ENCODE measurements at places on chromosomes 3 and 15.

DNA sequence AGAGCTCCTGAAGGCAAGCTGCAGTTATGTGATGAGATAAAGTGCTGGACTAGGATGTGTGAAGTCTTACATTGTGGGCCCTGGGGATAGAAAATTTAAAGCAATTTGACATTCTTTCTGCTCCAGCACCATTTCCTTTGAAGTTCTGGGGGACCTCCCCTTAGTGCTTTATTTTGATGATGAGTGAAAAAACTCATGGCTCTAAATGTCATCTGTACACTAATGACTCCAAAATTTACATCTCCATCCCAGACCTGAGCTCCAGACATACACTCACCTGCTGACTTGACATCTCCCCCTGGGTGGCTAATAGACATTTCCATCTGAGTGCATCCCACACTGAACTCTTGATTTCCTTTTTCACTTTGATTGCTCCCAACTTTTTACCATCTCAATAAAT lies 276.4 kb downstream of the EPHB1 start:
- DNase-seq = no peak

GRCh38 chr3:84993956-84994355 lies 35.2 kb downstream of the CADM2 start:
- DNase-seq = no peak

DNA sequence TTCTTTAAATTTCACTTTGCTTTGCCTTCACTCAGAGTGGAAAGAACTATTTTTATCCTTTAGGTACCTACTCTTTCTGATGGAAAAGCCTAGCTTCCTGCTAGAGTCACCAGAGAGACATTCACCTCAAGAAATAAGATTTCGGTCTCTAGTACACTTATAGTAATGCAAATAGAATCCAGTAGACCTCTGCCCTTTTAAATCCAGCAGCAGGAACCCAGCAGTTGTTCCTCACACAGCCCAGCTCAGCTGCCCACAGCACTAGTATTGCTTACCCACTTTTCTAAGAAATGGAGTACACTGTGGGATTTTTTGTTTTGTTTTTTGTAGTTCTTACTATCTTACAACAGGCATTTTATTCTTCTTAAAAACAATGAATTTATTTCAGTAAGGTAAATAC lies 497.0 kb upstream of the CCDC54 start:
- no peak for DNase-seq

GRCh38 chr15:95174301-95175259 lies 943.2 kb downstream of the MCTP2 start:
- no peak for DNase-seq

DNA sequence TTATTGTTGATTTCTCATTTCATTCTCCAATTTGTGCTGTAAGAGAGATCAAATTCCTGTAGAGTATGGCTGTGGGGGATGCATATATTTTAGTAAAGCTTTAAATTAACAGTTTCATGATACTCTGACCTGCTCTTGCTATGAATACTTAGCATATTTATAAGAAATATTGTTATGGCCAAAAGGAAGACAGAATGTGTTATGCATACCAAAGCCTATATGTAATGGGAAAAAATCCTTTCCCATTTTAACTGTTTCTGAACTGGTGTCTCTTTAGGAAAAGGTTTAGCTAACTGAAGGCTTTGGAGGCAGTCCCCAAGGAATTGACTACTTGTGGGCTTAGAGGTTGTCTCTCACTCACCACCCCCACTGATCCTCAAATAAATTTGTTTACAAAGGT lies 59.2 kb downstream of the CADPS start:
- no peak for DNase-seq
